ENCODE measurements at places on chromosomes 12 and 14.

DNA sequence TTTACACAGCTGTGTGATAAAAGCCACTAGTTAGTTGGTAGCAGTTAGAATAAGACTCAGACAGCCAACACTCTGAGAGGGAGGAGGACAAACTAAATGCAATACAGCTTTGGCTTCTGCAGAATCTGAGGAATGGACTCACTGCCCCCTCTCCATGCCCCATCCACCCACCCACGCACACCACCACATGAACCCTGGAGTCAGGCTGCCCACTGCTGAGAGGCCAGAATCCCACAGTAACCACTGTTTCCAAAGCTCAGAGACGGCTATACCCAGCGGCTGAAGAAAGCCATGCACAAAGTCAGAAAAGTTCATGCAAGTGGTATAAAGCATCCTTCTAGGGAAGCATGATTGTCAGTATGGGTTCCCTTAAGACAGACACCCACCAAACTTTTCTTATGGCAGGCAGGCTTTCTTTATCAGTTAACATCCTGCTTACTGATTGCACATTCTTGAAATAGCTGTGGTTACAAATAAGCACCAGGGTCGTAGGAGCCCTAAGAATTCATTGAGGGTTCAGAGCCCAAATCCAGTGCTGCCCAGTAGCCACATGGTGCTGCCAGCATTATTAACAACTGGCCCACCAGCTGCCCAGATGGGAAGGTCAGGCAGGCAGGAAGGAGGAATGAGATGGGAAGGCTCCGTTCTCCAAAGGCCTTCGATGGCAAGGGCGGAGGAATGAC lies 61.5 kb downstream of the NT5DC3 start:
- DNase-seq, result no peak

DNA sequence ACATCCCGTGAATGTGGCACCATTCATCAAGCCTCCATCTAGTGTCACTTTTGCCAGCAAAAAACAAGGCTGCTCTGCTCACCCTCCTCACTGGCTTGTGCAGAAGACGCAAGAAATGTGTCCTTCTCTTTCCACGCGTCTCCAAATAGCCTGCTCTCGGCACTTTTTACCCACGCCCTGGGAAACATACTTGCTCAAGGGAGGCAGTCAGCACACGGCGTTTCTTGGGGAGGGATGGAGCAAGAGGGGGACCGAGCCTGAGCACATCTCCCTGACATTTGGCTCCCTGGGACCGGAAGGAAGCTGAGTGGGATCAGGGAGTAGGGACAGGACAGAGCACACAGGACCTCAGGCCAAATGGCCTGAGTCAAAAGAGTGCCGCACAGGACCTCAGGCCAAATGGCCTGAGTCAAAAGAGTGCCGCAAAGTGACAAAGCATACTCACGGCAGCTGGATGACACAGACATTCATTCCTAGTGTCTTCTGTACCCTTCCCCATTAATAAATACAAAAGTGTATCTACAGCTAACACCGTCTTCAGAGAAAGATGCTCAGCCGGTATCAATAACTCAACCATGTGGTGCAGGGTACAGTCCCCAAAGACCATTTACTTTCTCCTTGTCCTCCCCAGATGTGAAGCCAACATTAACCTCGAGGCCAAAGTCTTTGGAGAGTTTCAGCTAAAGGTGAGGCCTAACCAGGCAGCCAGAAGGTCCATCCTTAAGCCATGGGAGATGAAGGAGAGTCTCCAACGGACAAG lies 7.1 kb downstream of the BCL11B start:
- DNase-seq, result no peak

GRCh38 chr14:71527838-71528237 lies 404.4 kb upstream of the RGS6 start:
- DNase-seq, result no peak

DNA sequence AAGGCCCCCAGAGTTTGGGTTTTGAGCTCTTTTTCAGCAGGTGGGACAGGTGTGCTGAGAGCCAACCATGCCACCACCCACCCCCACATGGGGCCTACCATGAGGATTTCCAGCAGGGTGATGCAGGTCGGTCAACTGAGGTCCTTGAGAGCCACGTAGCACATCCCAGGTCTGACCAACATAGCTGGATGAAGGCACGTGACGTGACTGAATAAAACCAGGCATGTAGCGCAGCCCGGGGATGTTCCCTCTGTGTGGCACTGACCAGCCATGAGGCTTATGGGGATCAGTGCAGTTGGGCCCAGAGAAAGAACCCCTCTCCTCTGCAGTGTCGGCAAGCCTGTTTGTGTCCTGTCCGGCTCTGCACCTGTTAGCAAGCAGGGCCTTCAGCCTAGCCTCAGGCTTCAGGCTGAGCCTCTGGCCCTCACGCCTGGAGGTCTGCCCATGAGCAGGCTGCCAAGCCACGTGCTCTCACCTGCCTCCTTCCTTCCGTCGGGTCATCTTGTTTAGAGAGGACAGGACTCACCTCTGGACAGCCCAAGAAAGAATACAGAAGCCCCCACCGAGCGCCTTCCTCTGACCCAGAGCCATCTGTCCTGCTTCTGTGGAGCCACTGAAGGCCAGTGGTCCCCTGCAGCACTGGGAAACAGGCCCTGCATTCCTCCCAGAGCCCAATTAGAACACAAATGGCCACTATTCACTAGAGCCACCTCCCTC lies 38.5 kb downstream of the TSPAN11 start:
- DNase-seq, result no peak

DNA sequence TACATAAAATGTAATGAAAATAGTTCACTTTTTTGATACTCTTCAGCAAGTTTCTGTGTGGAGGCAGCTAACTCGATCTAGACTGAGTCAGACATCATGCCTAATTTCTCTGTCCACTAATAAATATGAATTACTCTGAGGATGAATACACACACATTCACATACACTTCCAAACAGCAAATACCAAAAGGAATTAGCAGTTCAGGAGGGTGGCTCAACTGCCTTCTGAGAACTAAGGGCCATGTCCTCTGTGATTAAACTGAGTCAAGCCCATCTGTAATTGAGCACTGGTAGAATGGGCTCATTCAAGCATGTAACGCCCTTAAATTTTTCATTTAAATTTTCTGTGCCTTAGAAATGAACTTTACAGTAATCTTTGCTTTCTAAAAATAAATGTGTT lies 242.5 kb downstream of the AKAP6 start:
- no peak for DNase-seq

DNA sequence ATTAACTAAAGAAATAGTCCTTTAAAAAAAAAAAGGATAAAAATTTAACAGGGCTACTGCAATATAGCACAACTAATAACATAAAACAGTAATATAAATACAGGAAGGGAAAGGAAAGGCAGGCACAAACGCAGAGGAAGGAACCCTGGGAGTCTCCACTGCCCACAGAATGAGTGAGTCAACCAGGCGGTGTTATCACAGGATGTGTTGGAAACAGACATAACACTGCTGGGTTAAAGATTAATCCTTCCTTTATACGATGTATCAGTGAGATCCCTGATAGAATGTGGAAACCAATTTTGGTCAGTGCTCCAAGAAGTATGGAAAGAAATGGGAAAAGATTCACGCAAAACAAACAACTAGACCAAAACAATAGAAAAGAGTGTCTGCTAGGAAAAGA lies 47.9 kb downstream of the FGD6 start:
- no peak for DNase-seq

GRCh38 chr12:121468499-121468801 lies 68.5 kb downstream of the RNF34 start:
- no peak for DNase-seq

Data from amygdala (tissue), 56 donors.